ENCODE measurements at places on chromosomes 11 and 22. TPM values are rescaled to one million over a fixed set of nuclear protein-coding genes. Genes with fewer than 3 reads are reported as not detected.

GRCh38 chr11:112321501-112322172 is 61.0 kb upstream of the PLET1 start:
- DNase-seq, result no peak

DNA sequence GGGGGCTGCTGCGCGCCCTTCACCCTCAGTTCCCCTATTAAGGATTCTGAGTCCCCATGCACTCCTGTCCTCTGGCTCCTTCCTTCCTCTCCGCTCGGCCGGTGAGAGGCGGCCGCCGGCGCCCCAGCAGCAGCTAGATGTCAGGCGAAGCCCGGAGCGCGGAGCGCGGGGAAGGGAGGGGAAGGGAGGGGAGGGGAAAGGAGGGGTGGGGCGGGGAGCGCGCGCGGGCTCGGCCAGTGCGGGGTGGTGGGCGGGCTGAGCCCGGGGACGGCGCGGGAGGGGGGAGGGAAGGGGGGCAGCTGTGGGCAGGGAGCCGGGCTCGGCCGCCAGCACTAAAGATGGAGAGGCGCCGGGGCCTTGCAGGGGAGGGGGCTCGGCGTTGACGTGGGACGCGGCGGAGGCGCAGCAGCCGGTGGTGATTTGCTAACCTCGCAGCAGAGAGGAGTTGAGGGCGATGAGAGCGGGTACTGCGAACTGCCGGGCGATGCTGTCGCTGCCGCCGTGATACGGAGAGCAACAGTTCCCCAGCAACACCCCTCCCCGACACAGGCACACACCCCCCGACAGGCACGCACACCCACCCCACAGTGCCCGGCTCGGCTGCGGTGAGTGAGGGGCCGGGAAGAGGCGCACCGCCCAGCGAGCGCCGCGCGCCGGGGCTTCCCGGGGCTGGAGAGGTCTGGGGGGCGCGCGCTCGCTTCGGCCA is at the start of gene ZBTB16:
Gene ZBTB16, plus strand, starts transcription at position 434 of the 706 bp plus-strand sequence. CDS start 3,590 bp downstream, outside the sequence.
- DNase-seq, result peak; percentile 41

- DNase-seq, result no peak
Measured at GRCh38 chr22:20186183-20186870, 35.5 kb upstream of the CCDC188 start.

STT3A gene
- 189 TPM for polyA plus RNA-seq

GRCh38 chr11:133163463-133164419 is 368.6 kb downstream of the OPCML start:
- DNase-seq, result peak; percentile 66

OSBP2 gene
- polyA plus RNA-seq, result 7.3 TPM
